ENCODE measurements at places on chromosomes 3 and 15.

DNA sequence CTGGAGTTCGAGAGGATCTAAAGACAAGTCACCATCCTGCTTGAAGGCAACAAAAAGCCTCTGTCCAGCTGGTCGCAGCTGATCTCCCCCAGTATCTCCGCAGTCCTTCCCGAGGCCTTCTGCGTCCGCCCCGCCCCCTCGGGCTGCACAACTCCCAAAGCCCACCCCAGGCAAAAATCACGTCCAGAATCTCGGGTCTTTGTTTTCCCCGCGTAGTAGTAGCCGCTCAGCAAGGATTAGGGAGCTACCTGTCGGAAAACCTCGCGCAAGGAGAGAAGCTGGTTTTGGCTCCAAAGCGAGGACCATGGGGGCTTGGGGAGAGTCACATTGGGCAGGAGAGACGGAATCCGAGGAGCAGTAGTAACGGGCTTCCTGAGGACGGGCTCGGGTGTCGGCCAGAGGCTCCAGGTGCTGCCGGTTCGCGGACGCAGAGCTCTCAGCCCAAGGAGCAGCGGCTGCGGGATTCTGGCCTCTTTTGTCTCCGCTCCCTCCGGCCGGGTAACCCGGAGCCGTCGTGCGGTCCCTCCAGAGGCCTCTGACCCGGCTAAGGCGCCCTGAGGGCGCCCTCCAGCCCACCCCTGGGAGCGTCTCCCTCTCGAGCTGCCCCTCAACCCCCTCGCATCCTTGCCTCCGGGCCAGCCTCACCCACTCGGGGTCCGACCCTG lies 401 bp downstream of the ZSCAN29 start:
- DNase-seq, result peak; percentile 20

DNA sequence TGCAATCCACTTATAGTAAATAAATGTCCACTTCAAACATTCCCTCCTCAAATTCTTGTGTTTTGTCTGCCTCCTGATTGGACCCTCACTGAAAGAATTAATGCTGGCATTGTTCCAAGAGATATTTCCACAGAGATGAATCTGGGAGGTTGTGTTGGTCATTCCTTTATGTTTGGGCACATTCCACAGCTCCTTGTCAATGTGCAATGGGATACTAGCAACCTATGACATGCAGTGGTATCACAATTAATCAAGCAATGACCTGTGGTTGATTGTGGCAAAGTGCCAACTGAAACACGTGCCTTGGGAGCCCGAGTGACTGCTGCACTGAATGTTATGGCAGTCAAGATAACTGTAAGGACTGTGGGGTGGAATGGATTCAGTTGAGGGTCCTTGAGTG lies 55.0 kb upstream of the SNRPN start:
- no peak for DNase-seq

GRCh38 chr3:33883951-33884561 lies 85.6 kb downstream of the PDCD6IP start:
- no peak for DNase-seq

DNA sequence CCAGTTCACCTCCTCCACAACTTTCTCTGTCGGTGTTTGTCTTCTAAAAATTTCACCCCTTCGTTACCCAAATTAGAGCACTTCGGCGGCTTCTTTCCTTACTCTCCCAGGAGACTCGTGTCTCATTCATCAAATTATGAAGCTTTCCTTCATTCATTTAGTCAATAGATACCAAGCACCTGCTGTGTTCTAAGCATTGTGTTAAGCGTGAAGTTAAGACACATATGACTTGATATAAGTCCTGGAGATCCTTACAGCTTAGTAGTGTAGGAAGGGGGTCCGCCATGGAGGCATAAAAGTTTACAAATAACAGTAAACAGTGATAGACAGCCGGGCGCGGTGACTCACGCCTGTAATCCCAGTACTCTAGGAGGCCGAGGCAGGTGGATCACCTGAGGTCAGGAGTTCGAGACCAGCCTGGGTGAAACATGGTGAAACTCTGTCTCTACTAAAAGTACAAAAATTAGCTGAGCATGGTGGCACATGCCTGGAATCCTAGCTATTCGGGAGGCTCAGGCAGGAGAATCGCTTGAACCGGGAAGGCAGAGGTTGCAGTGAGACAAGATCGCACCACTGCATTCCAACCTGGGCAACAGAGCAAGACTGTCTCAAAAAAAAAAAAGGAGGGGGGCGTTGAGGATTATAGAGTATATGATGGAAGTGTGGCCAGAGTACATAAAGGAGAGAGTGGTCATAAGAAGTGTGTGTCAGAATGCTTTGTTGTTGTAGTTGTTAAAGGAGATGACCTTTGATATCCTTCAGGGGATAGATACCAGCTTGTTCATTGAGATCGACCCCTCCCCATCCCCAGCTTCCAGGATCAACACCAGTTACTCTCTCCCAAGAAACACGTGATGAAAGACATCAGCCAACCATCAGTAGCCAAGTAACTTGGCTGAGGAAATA lies 744 bp upstream of the CCDC32 start:
- DNase-seq, result no peak

DNA sequence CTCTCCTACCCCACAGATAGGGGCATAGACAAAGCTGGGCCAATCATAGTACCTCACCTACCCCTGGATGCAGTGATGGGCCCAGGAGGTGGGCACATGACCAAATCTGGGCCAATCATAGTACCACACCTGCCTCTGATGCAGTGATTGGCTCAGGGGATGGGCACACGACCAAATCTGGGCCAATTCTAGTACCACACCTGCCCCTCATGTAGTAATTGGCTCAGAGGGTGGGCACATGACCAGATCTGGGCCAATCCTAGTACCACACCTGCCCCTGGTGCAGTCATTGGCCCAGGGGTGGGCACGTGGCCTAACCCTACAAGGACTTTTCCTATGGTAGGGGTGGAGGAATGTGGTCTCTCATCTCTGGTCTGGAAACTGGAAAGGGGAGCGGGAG lies 56.9 kb upstream of the MEF2A start:
- DNase-seq, result no peak

DNA sequence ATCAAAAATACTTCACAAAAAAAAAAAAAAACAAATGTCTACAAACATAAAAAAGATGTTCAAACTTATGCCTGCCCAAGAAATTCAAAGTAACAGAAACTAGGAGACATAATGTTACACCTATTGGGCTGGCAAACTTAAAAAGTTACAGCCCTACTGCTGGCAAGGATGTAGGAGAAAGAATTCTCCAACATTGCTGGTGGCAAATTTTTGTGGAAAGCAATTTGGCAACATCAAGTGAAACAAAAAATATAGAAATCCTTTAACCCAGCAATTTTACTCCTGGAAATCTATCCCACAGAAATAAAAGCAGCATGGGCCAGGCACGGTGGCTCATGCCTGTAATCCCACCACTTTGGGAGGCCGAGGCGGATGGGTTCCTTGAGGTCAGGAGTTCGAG lies 73.2 kb downstream of the STAG1 start:
- DNase-seq, result no peak

All from epithelial cell of esophagus (primary cell).